ENCODE measurements at places on chromosomes 7 and 10.

- no peak for DNase-seq
Observed at GRCh38 chr10:49361178-49361554, 34.7 kb downstream of the DRGX start.

GRCh38 chr7:7577888-7578287, 11.2 kb downstream of the MIOS start:
- DNase-seq, result peak; percentile 11

DNA sequence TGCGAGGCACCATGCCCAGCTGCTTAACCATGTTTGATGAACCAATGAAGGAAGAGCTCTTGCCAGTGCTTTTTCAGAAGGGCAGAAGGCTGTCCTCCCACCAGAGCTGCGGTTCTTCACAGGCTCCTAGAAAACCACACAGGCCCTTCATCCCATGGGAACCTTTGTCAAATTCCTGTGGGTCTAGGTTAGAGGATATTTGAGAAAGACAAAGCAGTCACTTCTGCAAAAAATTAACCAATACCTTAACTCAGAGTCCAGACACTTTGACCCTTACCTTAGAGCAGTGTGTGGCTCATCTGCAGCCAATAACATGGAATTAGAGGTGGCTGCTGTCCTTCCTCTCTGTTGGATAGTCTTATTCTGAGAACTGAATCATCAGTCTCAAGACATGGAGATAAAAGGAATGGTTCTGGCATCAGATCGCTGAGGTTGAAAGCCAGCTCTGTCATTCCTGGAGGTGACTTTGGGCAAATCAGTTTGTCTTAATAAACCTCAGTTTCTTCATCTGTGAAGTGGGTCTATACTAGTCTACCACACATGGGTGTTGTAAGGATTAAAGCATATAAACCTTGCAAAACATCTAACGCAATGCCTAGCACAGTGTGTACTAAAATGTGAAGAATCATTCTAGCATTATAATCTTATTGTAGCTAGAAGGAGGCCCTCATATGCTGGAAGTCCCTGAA, 65.1 kb upstream of the PIP4K2A start:
- DNase-seq, result no peak

DNA sequence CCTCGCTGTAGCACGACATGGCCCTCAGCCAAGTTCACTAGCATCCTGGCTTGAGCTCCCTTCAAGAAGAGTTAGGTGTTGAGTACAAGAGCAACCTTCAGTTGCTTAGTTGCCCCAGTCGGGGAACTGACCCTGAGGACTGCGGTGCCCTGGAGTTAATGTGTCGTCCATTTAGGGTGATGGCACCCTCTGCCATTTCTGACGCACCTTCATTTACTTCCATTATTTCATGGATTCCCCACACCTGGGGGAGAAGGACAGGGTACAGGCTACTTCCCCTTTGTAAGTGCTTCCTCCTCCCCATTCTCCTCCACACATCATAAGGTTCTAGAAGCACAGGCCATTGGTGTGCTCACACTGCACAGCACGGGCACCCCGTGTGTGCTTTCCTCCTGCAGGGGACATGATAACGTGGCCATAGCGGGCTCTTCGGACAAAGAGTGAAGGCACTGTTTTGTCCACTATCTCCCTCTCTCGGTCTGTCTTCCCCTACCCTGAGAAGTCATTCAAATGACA, 1.8 kb downstream of the ALOX5 start:
- DNase-seq, result peak; percentile 71

DNA sequence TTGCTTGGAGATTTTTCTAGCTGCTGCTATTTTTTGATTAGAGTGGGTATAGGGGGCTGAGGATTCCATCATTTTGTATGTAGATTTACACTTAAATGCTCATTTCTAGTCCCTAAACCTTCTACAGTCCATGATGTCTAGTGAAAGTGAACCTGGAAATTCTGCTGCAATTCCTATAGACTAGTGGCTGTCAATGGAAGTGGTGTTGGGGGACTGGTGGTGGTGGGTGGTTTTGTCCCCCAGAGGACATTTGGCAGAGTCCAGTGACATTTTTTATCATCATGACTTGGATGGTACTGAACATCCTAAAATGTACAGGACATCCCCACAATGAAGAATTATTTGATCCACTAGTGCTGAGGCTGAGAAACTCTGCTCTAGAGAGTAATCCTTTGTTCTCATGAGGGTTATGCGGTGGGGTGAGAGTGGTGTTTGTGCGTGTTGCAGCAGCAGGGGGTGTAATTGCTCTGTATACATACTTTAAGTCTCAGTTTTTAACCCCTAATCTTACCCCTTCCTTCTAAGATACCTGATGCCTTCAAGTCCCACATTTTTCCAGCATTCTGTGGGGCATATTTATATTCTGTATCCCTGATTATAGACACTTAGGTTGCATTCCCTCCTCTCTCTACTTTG, 35.0 kb downstream of the KIF11 start:
- no peak for DNase-seq

- peak; percentile 6 for DNase-seq
Observed at GRCh38 chr7:111763221-111763801, 201.0 kb upstream of the IMMP2L start.

DNA sequence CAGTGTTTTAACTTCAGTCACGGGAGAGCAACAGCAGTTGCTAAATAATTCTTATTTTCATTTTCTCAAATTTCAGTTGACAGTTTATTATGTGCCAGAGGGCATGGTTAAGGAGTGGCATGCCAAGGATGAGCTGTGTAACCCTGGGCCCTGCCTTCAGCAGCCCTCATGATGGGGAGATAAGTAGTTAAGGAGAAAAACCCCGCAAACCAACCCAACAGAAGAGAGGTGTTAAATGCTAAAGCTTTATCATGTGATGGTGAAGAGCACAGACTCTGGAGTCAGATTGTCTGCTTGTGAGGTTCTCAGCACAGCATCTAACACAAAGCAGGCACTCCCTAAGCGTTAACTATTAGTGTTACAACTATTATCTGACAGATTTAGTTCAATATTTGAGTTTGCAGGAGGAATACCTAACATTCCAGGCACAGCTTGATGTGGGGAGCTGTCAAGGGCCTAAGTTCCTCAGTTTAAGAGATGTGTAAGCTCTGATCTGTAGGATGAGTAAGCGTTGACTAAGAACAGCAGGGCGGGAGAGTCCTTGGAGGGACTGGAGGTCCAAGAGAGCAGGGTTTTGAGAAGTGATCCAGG, 29.6 kb downstream of the STAM start:
- DNase-seq, result no peak

GRCh38 chr7:78095549-78095948, 297.0 kb downstream of the PHTF2 start:
- DNase-seq, result no peak

DNA sequence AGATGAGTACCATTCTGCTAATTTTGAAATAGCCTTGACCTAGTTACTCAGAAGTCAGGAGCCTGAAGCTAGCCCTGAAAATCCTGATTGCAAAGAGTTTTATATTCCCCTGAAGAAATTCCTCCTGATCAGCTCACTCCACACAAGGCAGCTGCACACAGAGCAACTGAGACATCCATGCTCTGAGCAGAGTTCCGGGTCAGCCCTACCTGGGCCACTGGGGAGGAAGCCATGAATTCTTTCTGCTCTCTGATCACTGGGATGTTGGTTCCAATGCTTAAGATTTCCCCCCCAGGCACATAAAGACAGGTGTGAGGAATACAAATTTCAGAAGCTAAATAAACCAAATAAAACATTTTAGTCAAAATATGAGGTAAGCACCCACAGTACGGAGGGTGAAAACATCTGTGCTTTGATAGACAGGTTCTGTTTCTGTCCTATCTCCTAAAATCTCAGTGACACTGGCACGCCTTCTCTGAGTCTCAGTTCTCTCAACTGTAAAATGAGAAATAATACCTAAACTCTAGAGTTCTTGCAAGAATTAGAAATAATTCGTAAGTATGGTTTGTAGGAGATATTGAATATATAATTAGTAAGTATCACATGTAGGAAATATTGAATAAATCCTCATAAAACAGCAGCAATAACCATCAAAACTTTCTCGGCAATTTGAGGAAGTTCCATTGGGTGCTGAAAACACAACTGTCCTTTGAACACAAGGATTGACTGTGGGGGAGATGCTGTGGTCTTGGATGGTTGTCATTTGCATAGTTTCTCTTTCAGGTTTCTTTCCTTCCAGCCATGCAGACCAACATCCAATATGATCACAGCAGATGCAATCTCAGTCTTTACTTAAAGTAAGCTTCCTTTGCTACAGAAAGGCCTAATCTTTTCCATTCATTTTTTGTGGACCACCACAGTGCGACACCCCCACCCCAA, 133.0 kb upstream of the TNS3 start:
- DNase-seq, result peak; percentile 81

GRCh38 chr10:17954861-17955260, 3.1 kb downstream of the SLC39A12 start:
- no peak for DNase-seq

- no peak for DNase-seq
Observed at GRCh38 chr7:90621125-90621746, 25.1 kb downstream of the CDK14 start.

- DNase-seq, result no peak
Observed at GRCh38 chr7:35792472-35792871, 8.4 kb upstream of the SEPTIN7 start.

DNA sequence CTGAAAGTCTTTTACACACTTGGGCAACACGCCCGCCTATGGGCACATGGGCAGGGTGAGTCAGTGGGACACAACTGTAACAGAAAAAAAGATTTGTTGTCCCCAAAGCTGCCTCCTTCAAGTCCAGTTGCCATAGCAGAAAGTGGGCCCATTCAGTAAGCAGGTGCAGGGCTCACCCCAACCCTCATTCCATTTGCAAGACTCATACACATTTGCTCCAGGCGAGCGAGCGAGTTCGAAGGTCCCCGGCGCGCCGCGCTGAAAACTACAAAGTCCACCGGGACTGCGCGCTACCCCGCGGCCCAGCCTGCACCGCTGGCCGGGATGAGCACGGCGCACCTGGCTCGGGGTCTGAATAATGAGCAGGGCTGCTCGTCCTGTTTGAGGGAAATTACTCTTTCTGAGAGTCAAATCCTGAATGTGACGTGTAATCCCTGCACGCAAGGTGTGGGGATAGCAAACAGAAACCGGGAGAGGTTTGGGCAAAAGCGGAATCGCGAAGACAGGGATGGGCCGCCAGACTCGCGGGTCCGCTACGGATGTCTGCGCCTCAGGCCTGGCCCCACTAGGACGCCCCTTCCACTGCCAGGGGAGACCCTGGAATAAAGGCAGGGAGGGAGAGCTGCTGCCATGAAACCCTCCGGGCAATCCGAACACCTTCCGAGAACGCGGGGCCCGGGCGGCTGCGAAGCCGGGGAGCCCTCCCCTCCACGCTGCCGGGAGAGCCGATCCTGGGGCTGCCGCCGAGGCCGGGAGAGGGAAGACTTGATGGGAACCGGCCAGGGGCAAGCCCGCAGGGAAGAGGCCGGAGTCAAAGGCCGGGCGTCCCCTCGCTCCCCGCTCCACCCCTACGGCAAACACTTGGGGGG, 982 bp downstream of the COBL start:
- no peak for DNase-seq

GRCh38 chr7:128400566-128400965, 9.2 kb downstream of the IMPDH1 start:
- DNase-seq, result no peak

DNA sequence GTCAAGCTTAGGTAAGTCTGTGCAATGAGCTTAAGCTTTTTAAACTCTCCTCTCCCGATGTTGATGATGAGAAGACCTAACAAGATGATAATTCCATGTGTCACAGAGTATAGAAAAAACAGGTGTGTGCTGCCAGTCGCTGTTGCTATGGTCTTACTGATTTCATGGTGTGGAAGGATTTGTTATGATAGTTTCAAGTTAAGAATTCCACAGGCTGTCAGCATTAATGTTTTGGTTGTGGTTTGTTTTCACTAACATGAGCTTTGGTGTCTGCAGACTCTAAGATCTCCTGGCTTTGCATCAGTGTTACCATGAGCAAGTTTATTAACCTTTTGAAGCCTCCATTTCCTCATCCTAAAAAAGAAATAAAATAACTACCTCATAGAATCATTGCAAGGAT, 123.7 kb downstream of the NSUN6 start:
- no peak for DNase-seq

- DNase-seq, result no peak
Observed at GRCh38 chr10:49655099-49655498, 24.4 kb upstream of the C10orf53 start.

DNA sequence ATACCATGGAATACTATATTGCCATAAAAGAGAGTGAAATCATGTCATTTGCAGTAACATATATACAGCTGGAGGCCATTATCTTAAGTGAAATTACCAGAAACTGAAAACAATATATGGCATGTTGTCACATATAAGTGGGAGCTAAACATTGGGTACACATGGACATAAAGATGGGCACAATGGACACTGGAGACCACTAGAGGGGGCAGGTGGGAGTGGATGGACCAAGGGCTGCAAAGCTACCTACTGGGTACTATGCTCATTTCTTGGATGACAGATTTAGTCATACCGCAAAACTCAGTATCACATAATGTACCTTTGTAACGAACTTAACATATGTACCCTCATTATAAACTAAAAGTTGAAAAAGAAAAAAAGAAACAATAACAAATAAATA, 1167.6 kb downstream of the NXPH1 start:
- no peak for DNase-seq

DNA sequence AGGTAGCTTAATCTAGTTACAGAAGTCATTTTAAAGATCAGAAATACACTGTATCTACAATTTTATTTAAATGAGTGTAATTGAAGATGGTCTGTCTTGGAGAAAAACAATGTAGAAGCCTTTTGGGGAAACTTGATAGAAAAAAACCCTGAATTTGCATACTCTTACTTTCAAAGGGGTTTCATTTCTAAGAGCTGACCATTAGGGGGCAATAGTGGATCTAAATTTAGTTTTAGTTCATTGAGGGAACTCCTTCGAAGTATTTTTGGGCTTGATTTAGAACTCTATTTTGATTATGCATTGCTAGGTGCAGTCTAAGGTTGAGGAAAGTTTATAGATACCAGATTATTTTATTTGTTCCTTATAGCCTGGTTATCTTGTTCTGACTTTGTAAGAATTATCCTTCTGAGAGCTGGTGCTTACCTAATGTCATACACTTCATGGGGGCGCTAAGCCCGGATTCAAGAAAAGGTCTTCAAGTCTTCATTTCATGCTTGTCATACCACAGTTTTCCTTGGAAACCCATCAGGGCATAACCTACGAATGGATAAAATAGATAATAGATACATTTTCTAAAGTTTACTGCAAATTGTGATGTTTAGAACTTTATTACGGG, 69.1 kb upstream of the MXI1 start:
- DNase-seq, result peak; percentile 80

- DNase-seq, result no peak
Observed at GRCh38 chr10:110525349-110526260, 27.9 kb downstream of the DUSP5 start.

GRCh38 chr7:69898189-69898588, 299.9 kb downstream of the AUTS2 start:
- peak; percentile 77 for DNase-seq

DNA sequence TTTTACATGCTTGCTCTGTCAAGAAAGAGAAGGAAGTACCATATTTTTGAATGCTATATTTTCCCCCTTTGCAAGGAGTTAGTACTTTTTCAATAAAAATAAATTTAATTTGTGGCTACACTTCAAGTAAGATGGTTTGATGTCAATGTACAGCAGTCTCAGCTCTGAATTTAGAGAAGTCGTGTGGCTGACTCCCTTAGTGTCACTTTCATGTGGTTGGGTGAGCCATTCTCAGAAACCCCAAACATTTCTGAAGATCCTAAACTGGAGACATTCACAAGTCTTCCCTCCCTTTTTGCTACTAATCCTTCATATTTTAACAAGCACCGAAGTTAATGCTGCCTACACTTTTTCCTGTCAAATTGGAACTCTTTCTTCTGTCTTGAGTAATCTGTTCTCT, 244.4 kb downstream of the DYNC1I1 start:
- no peak for DNase-seq
